Activated T-cell treated with anti-CD3 and anti-CD28 coated beads, Interleukin-2, amount 50 U/mL, for 72 hours (primary cell): ENCODE measurements at places on chromosomes 5 and 9. TPM values are rescaled to one million over a fixed set of nuclear protein-coding genes. Genes with fewer than 3 reads are reported as not detected.

DNA sequence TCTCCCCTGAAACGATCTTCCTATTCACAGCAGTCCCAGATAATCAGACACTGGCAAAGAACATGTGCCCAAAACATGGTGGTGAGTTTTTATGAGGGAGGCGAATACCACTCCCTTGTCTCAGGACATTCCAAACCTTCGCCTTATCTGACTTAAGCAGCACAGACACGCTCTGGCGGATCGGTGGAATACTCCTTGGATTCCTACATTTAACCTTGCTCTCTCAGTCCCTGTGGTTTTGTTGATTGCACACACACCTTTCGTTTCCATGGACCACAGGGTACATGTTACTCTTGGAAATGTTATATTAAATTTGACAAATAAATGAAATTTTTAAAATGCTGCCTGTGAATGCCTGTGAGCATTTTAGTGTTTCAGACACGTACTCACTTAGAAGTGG lies 87.8 kb upstream of the CPEB4 start:
- no peak for DNase-seq

DNA sequence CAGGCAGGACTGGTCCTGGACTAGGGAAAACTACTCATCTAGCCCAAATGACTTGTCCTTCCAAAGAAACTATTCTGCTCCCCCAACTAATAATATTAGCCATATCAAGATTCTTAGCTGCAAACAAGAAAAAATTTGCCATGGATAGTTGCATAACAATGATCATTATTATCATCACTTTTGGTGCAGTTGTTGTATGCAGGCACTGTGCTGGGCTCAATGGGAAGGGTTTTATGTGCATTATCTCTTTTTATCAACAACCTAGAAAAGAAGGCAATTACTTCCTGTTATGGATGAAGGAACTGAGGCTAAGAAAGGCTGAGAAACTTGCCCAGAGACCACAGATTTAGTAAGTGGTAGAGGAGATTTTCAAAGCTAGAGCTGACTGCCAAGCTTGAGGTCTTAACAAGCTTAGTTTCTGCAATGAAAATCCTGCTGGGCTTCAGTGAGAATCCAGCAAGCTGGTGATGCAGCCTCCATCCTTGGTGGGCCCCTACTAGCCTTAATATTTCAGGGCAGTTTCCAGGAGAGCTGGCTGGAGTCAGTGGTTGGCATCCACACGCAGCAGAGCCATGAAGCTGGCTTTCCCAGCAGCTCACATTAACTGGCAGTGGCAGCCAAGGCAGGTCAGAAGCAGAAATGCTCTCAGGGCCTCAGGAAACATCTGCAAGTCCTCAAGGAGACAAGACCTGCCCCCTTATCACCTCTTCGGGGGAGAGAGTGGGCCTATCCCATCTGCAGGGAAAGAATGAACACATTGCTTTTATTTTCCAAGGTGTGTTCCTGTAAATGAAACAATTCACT lies 20.5 kb upstream of the MEGF9 start:
- no peak for DNase-seq

DNA sequence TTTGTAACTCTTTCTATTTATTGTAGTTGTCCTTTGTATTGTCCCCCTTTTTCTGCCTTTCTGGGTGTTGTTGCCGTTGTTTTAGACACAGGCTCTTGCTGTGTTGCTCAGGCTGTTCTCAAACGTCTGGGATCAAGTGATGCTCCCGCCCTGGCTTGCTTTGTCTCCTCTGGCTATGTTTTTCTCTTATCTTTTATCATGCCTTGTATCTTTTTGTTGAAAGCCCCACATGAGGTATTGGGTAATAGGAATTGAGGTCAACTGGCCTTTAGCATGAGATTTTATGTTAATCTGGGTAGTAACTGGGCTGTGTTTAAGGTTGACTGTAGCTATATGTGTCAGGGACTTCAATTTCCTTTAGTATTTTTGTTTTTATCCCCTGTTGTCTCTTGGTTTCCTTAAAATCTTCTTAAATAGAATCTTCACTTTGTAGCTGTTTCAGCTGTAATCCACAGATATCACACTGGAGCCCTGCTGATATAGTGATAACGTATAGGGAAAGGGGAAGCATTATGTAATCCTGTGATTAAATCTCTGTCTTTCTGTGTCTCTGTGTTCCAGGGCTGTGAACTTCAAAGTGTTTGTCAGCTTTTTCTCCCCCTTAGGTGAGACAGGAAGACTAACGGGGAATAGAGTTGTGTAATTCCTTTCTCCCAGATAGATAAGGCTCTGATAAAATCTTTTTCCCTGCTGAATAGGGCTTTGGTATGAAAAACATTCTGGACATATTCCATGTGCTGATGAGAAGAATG lies 25.9 kb upstream of the CACNA1B start:
- no peak for DNase-seq

GRCh38 chr9:121071756-121072421 lies 2.9 kb upstream of the CNTRL start:
- DNase-seq, result peak; percentile 27

DNA sequence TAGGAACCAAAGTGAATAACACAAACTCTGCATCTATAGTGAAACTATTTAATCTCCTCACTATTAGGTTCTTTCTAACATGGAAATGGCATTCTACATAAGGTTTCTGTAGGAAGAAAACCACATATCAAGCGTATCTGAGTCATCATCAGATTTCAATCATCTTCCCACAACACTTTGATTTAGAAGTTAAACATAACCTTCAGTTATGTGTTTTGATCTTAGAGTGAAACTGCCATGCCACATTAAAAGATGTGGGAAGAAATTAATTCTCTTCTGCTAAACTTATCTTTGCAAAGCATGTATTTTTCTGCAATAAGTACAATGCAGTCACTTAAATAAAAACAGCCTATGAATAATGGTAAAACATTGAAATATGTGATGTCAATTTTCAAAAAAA lies 55.0 kb downstream of the MEF2C start:
- no peak for DNase-seq

DNA sequence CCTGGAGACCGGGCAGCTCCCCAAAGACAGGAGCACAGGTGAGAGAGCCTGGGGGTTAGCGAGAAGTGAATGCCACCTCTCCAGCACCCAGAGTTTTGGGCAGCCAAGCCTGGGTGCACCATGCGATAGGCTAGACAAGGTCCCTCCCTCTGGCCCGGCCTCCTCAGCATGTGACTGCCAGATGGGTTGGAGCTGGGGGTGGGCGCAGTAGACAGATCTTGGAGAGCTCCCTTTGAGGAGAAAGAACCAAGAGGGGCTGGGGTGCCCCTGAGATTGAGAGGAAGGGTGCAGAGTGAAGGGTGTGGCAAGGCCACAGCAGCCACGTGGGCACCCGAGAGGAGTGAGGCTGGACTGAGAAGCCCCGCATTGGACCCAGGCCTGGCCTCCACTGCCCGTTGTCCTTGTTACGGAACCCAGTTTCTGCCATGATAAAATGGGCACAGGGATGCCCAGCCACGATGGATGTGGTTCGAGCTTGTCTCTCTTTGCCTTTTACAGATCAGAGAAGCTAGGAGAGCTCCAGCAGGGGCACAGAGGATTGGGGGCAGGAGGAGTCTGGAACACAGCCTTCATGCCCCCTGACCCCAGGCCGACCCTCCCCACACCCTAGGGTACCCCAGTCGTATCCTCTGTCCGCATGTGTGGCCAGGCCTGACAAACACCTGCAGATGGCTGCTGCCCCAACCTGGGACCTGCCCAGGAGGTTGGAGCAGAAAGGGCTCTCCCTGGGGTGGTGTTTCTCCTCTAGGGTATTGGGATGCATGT lies 1.4 kb downstream of the TMEM141 start:
- DNase-seq, result no peak

GRCh38 chr5:95027775-95028174 lies 257.1 kb downstream of the MCTP1 start:
- no peak for DNase-seq

DNA sequence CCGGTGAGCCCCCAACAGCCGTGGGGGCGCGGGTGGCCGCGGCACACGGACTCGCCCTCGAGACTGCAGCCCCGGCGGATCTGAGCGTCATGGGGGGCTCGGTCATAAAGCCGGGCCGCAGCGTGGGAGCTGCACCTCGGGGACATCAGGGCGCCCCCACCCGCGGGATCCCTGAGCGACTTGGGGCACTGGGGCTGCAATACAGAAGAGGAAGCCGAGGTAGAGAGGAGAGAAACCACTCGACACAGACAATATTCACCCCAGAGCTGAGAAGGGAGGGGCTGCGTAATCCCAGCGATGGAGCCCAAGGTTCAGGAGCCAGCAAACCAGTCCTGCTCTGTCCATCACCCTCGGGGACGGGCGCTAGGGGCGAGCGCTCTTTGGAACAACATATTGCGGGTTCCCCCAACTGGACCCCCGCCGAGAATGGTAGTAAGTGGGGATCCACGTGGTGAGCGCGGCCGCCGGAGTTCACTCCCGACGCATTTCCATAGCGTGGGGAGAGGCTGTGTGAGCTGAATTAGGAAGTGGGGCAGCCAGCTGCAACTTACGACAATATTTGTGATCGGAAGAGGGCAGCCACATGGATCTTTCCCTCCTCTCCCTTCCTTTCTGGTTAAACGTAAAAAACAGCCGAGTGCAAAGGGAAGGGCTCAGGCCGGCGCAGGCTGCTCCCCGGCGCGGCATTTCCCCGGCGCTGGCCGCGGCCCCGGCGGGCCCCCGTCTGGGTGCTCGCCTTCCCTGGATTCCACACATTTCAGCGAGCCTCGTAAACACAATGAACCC lies 9.9 kb downstream of the PTCH1 start:
- peak; percentile 30 for DNase-seq

DNA sequence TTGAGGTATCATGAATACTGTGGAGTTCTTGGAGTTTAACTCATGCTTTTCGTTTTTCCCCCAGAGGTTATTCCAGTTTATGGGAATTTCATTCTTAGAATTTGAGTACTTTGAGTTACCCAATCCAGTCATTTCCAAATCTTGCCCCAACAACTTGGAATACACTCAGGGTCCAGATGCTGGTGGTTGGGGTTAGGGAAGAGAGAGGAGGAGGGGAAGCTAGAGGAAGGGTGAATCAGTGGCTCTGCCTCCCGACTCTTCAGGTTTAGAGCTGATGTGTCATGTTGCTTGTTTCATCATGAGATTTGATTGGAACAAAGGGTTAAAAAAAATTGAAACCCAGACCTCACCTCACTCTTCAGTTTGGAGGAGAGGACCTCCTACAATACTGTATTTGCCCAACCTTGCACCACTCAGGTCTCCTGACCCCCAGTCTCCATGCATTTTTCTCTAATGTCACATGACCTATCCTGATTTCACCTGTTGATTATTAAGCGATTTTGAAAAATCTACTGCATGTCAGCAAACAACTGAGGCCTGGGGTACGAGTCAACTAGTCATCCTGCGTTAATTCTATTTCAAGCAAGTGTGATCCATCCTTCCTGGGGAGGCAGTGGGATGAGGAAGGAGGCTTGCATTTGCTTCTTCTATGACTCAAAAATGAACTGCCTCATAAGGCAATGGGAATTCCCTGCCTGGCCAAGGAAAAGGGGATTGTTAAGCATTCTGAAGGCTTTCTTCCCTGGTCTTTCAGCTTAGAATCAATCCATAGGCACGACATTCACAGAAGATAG lies 6.2 kb upstream of the SLC1A3 start:
- no peak for DNase-seq

DNA sequence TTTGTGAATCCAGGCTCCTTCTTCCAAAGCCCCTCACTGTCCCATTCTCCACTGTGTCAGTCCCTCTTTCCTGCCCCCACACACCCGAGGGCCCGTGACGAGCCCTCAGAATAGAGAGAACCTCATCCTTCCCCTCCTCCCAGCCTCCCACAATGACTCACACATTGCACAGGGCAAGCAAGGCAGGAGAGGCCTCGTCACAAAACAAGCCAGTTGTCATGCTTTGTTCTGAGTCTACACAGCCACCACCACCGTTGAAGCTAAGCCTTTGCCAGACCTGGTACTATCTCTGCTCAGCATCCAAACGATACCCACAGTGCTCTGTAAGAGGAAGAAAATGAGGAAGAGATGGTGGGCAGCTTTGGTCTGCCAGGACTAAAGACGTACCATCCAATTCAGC lies 142.2 kb upstream of the ZNF366 start:
- no peak for DNase-seq

DNA sequence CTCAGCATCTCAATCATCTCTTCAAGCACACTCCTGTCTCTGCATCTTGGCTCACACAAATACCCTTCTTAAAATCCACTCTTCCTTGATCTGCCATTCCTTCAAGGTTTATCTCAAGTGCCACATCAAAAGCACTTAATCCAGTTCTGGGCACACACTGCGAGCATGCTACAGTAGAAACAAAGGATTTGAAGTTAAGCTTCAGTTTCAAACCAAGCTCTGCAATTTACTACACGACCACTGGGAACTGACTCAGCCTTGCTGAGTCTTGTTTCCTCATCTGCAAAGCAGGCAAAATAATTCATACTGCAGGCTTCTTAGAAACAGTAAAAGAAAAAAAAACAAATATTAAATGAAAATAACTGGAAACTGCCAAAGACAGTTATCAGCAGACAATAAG lies 50.5 kb upstream of the CTNNAL1 start:
- no peak for DNase-seq

- no peak for DNase-seq
Observed at GRCh38 chr9:11016081-11016480, 403.3 kb upstream of the PTPRD start.

DNA sequence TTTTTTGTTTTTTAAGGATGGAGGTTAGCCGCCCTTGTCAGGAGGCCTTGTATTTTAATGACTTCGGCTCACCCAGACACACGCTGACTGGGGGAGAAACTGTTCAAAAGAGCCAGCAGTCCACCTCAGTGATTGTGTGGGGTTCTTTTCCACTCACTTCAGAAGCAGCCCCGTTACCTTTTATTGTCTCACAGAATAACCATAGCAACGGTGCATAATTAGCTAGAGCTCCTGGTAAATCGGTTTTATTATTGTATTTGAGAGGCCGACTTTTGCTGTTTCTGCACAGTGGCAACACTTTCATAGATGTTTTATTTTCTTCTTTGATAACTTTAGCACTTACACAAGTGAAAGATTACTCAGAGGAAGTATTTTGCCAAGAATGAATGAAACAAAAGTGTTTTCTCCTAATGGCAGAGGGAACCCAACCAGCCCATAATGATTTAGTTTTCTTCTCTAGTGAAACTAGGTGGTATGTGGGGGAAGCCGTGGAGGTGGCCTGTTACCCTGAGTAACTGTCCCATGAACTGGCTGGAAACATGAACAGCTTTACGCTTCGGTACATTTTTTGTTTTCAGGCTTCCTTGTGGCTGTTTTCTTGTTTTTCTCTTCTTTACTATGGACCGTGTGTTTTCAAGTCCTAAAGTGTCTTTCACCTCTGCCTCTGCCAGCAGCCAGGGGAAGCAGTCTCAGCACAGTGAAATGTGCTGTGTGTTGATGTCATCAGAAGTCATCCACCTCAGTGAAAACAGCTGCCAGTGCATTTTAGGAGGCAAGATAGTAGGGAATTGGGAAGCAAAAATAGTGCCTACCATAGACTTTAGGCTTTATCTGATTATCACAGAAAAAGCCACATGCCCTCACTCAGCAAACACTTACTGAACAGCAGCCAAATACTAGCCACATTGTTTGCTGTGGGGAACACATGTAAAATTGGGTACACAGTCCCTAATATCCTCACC lies 414.7 kb downstream of the KDM4C start:
- no peak for DNase-seq

Gene CAMK2A
- total RNA-seq, result not detected

Gene NOTCH1
- 71.6 TPM for total RNA-seq

Gene GDF9
- 1.9 TPM for total RNA-seq

Gene GNA14
- total RNA-seq, result not detected

Gene OLFML2A
- not detected for total RNA-seq

Gene AQP3
- 17.8 TPM for total RNA-seq

Gene PCDHB16
- total RNA-seq, result not detected

Gene ANKRD31
- 0.65 TPM for total RNA-seq

Gene IFNB1
- total RNA-seq, result 1.6 TPM
